ENCODE measurements at places on chromosomes 4 and X. TPM values are rescaled to one million over a fixed set of nuclear protein-coding genes. Genes with fewer than 3 reads are reported as not detected.

NOX1 gene
- not detected for total RNA-seq

FAM241A gene
- total RNA-seq, result 6.6 TPM

DNAJB14 gene
- total RNA-seq, result 37.3 TPM

TMEM175 gene
- 17.3 TPM for total RNA-seq

GYG2 gene
- total RNA-seq, result not detected

HOPX gene
- total RNA-seq, result 151 TPM

AKAP4 gene
- not detected for total RNA-seq

STATH gene
- not detected for total RNA-seq

MTM1 gene
- 15.1 TPM for total RNA-seq

ZBTB49 gene
- total RNA-seq, result 6.0 TPM

DSPP gene
- total RNA-seq, result not detected

FAM149A gene
- total RNA-seq, result 0.70 TPM

GABRQ gene
- total RNA-seq, result not detected

CXCR3 gene
- 63.0 TPM for total RNA-seq

TMPRSS11A gene
- not detected for total RNA-seq

PCDH19 gene
- total RNA-seq, result not detected

MAGEB10 gene
- not detected for total RNA-seq

ALB gene
- total RNA-seq, result not detected

TMPRSS11E gene
- total RNA-seq, result 0.15 TPM

GLRA2 gene
- total RNA-seq, result not detected

MAGEA4 gene
- not detected for total RNA-seq

SPON2 gene
- 4.2 TPM for total RNA-seq

ATOH1 gene
- total RNA-seq, result not detected

SPANXN4 gene
- not detected for total RNA-seq

MEPE gene
- not detected for total RNA-seq

DMP1 gene
- total RNA-seq, result not detected

RTL9 gene
- not detected for total RNA-seq

EVC gene
- total RNA-seq, result 1.2 TPM

SLC4A4 gene
- 1.3 TPM for total RNA-seq

HELT gene
- total RNA-seq, result not detected

DRD5 gene
- total RNA-seq, result not detected

UVSSA gene
- 17.0 TPM for total RNA-seq

GABRE gene
- total RNA-seq, result not detected

SPOCK3 gene
- not detected for total RNA-seq

MAN2B2 gene
- total RNA-seq, result 14.8 TPM

MAPK10 gene
- not detected for total RNA-seq

SFRP2 gene
- total RNA-seq, result 0.13 TPM

CCNA2 gene
- 92.3 TPM for total RNA-seq

SPRY1 gene
- total RNA-seq, result 82.0 TPM

TRIM61 gene
- total RNA-seq, result 2.9 TPM

NUDT11 gene
- 2.6 TPM for total RNA-seq

SLC9B2 gene
- total RNA-seq, result 46.6 TPM

C4orf50 gene
- 0.19 TPM for total RNA-seq

SSX3 gene
- total RNA-seq, result not detected

POF1B gene
- not detected for total RNA-seq

CSAG3 gene
- total RNA-seq, result not detected
